ENCODE measurements at places on chromosomes 4 and X. TPM values are rescaled to one million over a fixed set of nuclear protein-coding genes. Genes with fewer than 3 reads are reported as not detected.

DNA sequence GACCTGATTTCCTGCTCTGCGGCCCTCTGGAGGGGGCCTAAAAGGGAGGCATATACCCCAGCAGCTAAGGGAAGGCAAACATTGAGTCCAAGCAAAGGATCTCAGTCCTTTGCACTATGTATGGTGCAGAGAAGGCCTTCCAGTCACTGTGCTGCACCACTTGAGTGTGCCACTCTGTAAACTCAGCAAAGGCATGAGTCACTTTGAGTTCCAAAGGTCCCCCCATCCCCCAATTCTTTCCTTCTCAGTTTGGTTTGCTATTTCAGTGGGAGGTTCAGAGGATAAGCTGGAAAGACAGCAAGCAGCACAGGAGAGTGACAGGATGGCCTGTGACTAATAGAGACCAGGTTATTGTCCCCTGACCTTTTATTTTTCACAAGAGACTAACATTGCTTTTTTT, 131.3 kb downstream of the FHDC1 start:
- no peak for DNase-seq

GRCh38 chrX:66015152-66015831, 24.6 kb downstream of the VSIG4 start:
- DNase-seq, result no peak

DNA sequence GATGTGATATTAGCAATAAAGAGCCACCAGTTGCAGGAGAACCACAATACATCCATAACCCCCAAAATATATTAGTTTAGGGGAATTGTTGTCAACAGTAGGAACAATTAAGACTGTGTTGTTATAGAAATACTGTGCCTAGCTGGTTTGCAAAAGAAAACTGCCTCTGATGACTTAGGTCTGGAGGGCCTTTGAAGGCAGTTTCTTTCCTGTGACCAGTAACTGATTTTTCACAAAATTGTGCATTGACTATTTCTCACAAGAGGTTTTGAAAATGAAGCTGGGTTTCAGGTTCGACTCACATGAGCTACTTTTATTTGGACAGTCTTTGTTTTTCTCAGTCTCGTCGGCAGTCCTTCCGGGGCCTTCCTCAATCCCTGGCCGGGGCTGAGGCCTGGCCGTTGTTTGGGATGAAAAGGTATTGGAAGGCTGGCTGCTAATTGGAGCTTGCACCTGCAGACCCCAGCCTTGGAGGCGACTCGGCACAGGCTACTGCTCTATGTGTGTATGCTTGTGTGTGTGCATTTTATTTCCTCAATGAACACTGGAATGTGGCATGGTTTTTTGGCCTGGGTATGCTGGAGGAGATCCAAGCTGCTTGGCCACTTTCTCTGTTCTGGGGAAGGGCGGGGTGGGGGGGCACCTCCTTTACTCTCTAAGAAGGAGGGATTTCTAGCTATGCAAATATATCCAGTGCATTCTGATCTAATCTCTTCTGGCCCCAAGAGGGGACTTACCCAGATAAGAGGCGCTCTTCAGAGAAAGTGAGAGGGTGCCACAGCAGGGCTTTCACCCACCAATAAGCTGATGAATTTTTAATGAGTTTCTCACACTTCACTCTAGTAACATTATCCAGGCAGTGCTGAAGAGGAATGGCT, 49.5 kb upstream of the LNX1 start:
- no peak for DNase-seq

- no peak for DNase-seq
These were observed 231.9 kb downstream of the RASL11B start for GRCh38 chr4:53094040-53094439.

GRCh38 chr4:80286451-80286850, 20.0 kb downstream of the FGF5 start:
- DNase-seq, result no peak

- no peak for DNase-seq
These were observed 58.6 kb upstream of the PAGE5 start for GRCh38 chrX:55161581-55161980.

Gene PLXNB3
- polyA plus RNA-seq, result 0.96 TPM

Gene CLDN22
- polyA plus RNA-seq, result 1.0 TPM

Gene SCRG1
- polyA plus RNA-seq, result 0.28 TPM

GRCh38 chr4:185470501-185471195, 885 bp downstream of the CCDC110 start:
- no peak for DNase-seq

GRCh38 chr4:180634306-180634705, 1608.9 kb upstream of the TENM3 start:
- DNase-seq, result no peak

- DNase-seq, result no peak
These were observed 8.8 kb upstream of the MND1 start for GRCh38 chr4:153335665-153336064.

GRCh38 chr4:185394568-185395237, 1.0 kb downstream of the LRP2BP start:
- DNase-seq, result no peak

GRCh38 chr4:152480901-152481300, 55.0 kb downstream of the FBXW7 start:
- DNase-seq, result no peak

DNA sequence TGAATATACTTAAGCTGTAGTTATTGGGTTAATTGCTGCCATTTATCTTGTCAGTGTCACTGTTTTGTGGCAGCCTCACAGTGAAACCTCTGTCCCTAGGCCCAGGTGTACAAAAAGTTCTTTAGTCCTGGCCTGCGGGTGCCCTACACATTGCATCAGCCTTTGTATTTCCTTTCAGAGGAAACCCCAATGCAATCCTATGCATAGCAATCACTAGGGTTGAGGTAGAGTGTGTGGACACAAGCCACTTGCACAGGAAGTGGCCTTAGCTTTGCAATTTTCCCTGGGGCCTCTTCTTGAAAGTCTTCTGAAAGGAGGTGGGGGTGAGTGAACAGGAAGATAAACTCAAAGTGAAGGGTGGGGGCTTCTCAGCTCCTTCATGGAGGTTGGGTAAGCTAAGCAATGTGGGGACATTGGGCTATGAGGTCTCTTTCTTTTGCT, 27.8 kb downstream of the VSIG4 start:
- no peak for DNase-seq

GRCh38 chr4:95084584-95084983, 326.8 kb downstream of the BMPR1B start:
- no peak for DNase-seq

GRCh38 chr4:126445596-126445995, 1130.8 kb downstream of the FAT4 start:
- no peak for DNase-seq

GRCh38 chrX:143461606-143462005, 55.7 kb downstream of the SPANXN3 start:
- DNase-seq, result no peak

DNA sequence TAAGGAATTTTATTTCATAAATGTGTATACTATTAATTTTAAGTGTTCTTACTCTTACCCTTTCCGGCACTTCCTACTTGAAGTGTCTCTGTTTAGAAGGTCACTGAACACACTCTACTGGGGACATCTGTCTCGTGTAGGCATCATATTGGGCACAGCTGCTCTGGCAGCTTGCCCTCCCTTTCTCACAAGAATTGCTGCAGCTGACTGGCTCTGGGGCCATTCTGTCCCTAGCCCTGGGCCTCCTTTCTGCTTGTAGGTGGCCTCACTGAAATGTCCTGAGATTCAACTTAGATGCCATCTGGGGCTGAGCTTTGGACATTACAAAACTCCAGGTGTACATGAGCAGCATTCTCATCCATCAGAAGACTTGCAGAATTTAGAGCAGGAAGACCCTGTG, 49.6 kb downstream of the SMAD1 start:
- no peak for DNase-seq

GRCh38 chr4:185817403-185817818, 5.4 kb upstream of the SORBS2 start:
- no peak for DNase-seq
